Gastrocnemius medialis (tissue), 4 donors: ENCODE measurements at places on chromosomes 1 and 21.

DNA sequence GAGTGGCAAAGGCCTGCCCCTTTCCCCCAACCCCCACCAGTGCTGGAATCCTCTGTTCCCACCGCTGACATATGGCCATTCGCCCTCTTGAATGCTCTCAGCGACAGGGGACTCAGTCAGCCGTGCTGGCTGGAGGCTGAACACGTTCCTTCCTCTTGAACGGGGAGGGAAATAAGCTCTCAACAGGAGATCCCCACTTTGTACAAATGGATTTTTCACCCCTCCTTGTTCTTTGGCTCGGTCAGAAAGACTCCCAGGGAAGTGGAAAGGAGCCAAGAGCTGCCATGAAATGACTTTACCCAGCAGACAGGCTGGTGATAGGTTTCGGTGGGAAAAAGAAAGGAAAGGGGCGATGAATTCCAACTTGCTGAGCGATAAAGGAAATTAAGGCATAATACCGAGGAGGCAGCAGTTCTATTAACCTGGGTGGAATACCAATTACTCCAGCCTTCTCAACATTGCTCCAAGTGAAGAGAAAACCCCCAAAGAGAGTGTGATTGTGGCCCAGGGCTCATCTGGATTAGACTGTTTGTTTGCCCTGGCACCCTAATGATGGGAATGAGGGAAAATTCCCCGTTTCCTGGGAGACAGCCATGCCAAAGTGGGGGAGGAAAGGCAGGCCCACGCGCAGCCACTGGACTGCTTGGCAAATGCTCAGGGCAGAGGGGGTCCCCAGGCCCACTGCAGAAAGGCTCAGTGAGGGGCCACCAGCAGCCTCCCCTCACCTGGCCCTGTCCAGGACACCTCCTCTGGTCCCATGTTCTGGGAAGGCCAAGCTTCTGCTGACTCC, 23.9 kb downstream of the LRP8 start:
- DNase-seq: no peak

- peak; percentile 72 for DNase-seq
These were observed 50.5 kb upstream of the ATF3 start for GRCh38 chr1:212557739-212558692.

GRCh38 chr21:34910396-34910795, 138.7 kb downstream of the RUNX1 start:
- DNase-seq: no peak

DNA sequence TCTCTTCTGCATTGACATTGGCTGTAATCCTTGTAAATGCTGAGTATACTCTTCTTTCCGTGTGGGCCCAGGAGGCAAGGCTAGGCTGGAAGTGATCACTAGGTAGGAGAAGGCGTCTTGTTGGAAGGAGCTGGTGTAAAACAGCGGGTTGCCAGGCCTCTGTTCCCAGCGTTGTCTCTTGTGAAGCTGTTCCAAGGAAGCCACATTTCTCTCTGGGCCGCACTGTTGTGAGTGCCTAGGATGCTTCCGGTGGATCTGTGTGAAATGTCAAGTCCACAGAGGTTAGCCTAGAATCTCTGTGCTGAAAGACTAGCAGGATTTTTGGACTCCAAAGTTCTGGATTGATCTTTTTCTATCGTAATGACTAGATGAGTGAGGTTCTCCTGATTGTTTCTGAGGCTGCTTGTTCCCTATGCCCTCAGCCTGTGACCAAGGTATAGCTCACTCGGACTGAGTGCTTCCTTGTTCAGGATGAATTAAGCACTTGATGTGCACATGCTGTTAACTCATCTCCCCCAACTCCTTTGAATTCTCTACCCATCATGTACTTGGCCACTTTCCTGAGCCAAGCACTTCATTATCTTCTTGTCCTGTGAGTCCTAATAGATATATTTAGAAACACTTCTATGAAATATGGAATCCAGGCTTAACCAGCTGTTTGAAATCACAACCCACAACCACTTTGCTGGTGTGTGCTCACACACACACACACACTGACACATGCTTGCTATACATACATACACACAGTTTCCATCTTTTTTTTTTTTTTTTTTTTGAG, 63.3 kb downstream of the PBX1 start:
- peak; percentile 28 for DNase-seq

GRCh38 chr1:29363536-29363935, 127.2 kb downstream of the PTPRU start:
- no peak for DNase-seq

GRCh38 chr1:235919833-235920441, 53.2 kb upstream of the LYST start:
- no peak for DNase-seq

DNA sequence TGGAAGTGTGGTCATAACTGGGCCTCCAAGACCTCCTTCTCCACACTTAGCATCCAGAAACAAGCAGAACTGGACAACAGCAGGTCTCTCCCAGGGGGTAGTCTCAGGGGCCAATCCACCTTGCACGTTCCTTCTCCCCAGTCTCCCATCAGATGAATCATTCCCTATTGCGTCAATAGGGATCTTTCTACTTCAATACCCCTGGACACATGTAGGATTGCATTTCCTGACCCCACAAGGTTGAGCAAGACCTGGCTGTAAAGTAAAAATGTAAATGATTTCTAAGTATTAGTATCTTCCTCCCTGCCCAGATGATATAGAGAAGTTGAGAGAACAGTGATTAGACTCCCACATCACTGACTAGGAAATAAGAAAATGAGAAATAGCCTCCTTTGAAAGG, 224.5 kb upstream of the CSF3R start:
- DNase-seq: no peak

- peak; percentile 54 for DNase-seq
These were observed 1.6 kb downstream of the TNNI1 start for GRCh38 chr1:201419746-201420607.

DNA sequence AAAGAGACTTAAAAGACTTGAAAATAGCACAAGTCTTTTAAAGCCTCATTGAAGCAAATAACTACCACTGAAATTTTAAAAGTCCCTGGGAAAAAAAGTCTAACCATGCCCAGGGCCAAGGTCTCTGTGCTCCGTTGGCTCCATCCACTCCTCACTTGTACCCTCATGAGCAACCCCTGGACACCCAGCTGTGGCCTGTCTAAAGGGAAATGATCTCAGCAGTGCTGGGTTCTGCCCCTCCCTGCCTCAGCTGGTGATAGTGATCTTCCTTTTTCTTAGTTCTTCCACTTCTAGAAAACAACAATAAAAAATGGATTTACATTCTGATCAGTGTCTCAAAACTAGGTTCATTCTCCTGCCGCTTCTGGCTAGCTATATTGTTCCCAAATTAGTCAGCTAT, 423.5 kb upstream of the ADAMTS5 start:
- no peak for DNase-seq

DNA sequence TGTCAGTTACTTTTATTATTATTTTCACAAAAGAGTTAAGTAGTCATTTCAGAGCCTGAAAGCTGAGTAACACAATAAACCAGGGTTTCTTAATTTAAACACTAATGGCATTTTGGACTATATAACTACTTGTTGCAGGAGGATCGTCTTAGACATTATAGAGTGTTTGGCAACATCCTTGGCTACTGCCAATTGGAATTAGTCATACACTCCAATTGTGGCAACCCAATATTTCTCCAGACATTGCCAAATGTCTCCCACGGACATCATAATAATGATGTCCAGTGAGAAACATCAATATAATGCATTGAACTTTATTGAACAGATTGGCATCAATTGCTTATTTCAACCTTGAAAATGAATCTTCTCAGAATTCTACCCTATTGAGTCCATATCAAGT, 441.9 kb upstream of the ADGRL4 start:
- no peak for DNase-seq
